ENCODE measurements at places on chromosomes 12 and 14. TPM values are rescaled to one million over a fixed set of nuclear protein-coding genes. Genes with fewer than 3 reads are reported as not detected.

DNA sequence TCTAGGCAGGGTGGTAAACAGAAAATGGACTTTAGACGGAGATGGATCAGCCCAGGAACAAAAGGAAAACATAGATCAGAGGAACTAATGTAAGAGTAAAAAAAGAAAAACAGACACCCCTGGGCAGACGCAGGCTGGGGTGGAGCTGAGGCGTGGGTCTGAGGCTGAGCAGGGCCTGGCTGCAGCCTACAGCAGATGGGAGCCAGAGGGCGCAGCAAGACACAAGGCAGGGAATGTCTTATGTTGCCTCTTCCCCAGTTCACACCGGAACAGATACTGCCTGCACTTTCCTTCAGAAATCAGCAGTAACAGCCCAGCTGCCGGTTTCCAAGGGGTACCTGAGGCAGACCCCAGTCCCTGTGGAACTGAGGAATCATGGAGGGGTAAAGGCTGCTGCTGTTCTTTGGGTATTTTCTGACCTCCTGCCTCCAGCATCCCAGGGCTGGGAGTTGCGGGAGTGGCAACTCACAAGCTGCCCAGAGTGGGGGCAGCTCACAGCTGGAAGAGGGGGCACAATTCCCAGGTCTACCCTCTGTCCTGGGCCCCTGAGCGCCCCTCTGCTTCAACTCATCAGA lies 9.8 kb downstream of the ZNF605 start:
- H3K36me3 ChIP-seq = peaks cover 36% of the 10 kb centered on the region
- H3K27ac ChIP-seq = no peak overlapping the region
- H3K4me3 ChIP-seq = no peak overlapping the region
- H3K4me1 ChIP-seq = no peaks in the 10 kb centered on the region
- no peaks in the 10 kb centered on the region for H3K27me3 ChIP-seq
- no peak for DNase-seq

- DNase-seq = no peak
- H3K36me3 ChIP-seq = no peaks in the 10 kb centered on the region
- no peak overlapping the region for H3K4me3 ChIP-seq
- no peaks in the 10 kb centered on the region for H3K4me1 ChIP-seq
- no peak overlapping the region for H3K27ac ChIP-seq
Observed at GRCh38 chr14:99137001-99137700, 134.8 kb downstream of the BCL11B start.

The PLEKHD1 gene
- total RNA-seq = 0.78 TPM

- H3K27ac ChIP-seq = no peak overlapping the region
- H3K27me3 ChIP-seq = no peaks in the 10 kb centered on the region
- no peak overlapping the region for H3K4me3 ChIP-seq
Observed at GRCh38 chr12:58424735-58425392, 483.5 kb downstream of the ATP23 start.

DNA sequence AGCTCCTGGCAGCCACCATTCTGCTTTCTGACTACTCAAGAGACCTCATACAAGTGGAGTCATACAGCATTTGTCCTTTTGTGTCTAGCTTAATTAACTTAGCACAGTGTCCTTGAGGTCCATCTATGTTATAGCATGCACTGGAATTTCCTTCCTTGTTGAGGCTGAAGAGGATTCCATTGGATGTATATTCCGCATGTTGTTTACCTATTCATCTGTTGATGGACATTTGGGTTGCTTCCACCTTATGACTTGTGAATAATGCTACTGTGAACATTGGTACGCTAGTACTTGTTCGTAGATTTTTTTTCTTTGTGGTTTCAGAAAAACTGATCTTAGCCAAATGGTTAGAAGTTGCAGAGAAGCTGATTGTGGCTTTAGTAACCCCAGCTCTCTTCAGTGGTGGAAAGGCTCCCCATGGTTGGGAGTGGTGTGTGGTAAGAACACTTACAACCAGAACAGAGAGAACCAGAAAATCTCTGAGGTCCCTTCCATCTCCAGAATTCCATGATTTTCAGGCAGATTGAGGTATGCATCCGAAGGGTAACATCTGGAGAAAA lies 118.4 kb downstream of the SAMD4A start:
- no peak overlapping the region for H3K4me3 ChIP-seq
- H3K27ac ChIP-seq = no peak overlapping the region
- H3K27me3 ChIP-seq = peaks cover 30% of the 10 kb centered on the region
- no peak for DNase-seq
- peaks cover 4% of the 10 kb centered on the region for H3K4me1 ChIP-seq
- no peaks in the 10 kb centered on the region for H3K36me3 ChIP-seq

The NGB gene
- total RNA-seq = not detected

GRCh38 chr12:14057895-14058294 lies 76.5 kb upstream of the GRIN2B start:
- H3K4me3 ChIP-seq = no peak overlapping the region
- H3K27me3 ChIP-seq = no peaks in the 10 kb centered on the region
- no peak overlapping the region for H3K27ac ChIP-seq
- DNase-seq = no peak

GRCh38 chr14:46136456-46136855 lies 515.1 kb downstream of the RPL10L start:
- no peaks in the 10 kb centered on the region for H3K27me3 ChIP-seq
- H3K36me3 ChIP-seq = no peaks in the 10 kb centered on the region
- no peak overlapping the region for H3K4me3 ChIP-seq
- H3K27ac ChIP-seq = no peak overlapping the region
- no peaks in the 10 kb centered on the region for H3K4me1 ChIP-seq
- no peak for DNase-seq

DNA sequence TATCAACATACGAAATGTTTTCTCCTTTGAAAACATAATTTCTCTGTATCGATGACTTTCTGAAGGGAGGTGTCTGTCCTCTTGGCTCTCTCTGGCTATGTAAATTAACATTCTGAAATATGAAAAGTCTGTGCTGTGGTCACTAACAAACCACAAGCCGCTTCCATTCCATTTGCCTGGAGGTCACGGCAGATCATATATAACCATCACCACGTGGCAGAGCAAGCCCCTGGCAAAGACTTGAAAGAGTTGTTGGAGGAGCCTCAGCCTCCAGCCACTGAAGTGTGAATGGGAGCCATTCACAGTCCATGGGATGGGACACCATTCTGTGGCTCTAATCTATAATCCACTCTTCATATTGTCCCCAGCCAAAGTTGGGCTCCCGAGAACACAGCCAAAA lies 39.6 kb downstream of the CDKL1 start:
- no peaks in the 10 kb centered on the region for H3K27me3 ChIP-seq
- H3K4me1 ChIP-seq = peaks cover 5% of the 10 kb centered on the region
- no peak overlapping the region for H3K27ac ChIP-seq
- no peak for DNase-seq
- no peak overlapping the region for H3K4me3 ChIP-seq

GRCh38 chr14:63855281-63855680 lies 2.5 kb downstream of the SYNE2 start:
- DNase-seq = no peak
- no peaks in the 10 kb centered on the region for H3K36me3 ChIP-seq
- H3K27me3 ChIP-seq = no peaks in the 10 kb centered on the region
- H3K4me3 ChIP-seq = no peak overlapping the region
- peak overlapping the region; percentile 1 for H3K27ac ChIP-seq
- H3K4me1 ChIP-seq = peaks cover 52% of the 10 kb centered on the region

DNA sequence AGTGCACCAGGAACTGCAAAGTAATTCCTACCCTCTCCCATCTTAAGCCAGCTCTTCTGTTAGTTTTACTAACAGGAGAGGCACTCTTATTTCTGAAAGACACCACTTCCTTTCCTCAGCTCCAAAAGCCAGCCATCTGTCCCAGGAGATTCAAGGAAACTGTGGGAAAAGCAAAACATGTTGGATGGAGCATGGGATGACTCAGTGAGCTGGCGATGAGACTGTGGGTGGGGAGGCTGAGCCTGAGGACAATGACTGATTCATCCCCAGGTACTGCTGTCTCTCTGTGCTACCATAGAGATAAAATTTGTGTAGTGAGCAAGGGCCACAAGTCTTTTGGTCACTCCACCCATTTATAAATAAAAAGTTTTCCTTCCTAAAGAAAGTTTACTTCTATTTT lies 141.4 kb downstream of the MYRFL start:
- no peaks in the 10 kb centered on the region for H3K4me1 ChIP-seq
- H3K36me3 ChIP-seq = no peaks in the 10 kb centered on the region
- H3K27me3 ChIP-seq = no peaks in the 10 kb centered on the region
- no peak overlapping the region for H3K4me3 ChIP-seq

DNA sequence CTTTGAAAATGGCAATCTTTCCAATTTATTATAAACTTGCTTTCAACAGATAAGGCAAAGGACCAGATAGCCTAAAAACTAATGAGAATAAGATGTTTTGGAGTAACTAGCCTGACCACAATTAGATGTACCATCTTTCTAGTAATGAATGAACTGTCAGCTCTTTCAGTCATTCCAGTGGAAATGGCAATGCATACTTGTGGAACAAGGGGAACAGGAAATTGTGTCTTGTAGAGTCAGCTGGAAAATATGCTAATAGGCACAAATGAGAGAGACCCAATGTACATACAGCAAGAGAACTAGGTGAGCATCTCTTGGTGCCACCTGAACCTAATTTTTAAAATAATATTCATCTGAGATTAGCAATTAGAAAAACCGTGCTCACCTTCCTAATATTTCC lies 76.1 kb upstream of the GPHB5 start:
- no peak for DNase-seq
- H3K27me3 ChIP-seq = no peaks in the 10 kb centered on the region
- H3K4me3 ChIP-seq = no peak overlapping the region
- H3K4me1 ChIP-seq = no peaks in the 10 kb centered on the region

DNA sequence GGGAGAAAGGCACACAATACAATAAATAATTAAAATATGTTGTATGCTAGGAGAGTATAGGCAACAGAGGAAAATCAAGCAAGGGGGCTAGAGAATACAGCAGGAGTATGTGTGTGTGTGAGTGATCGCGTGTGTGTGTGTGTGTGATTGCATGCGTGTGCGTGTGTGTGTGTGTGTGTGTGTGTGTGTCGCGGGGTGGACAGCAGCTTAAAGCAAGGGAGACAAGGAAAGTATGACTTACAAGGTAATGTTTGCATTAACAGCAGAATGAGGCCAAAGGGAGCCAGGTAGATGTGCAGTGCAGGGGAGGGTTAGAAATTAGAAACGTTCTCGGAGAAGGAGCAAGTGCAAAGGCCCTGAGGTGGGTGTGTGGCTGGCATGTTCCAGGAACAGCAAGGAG lies 57.4 kb upstream of the KCNA1 start:
- no peaks in the 10 kb centered on the region for H3K36me3 ChIP-seq
- H3K4me1 ChIP-seq = peaks cover under 1% of the 10 kb centered on the region
- no peak for DNase-seq
- H3K27me3 ChIP-seq = peaks cover under 1% of the 10 kb centered on the region
- no peak overlapping the region for H3K27ac ChIP-seq
- H3K4me3 ChIP-seq = no peak overlapping the region

DNA sequence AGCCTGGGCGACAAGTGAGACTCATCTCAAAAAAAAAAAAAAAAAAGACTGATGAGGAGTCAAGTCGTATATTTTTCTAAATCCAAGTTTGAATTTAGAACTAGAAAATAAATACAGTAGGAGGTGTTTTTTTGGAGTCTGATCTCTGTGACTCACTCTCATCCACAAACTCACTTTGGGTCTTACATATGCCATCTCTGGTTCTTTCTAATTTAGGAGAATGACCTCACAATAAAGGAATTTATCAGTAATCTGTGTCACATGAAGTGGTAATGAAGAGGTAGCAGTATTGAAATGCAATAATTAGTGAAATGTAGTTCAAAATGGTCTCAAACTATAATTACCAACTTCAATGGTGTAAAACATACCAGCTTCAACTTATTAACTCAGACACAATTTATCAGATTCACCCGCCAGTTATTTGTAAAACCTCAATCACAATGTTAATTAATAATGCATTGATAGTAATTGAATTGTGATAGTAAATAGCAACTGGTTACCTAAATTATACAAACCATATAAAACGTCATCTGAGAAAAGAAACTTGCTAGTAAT lies 4.4 kb upstream of the CFL2 start:
- no peaks in the 10 kb centered on the region for H3K36me3 ChIP-seq
- H3K27me3 ChIP-seq = no peaks in the 10 kb centered on the region
- no peak overlapping the region for H3K27ac ChIP-seq
- H3K4me3 ChIP-seq = no peak overlapping the region

The KERA gene
- total RNA-seq = not detected

DNA sequence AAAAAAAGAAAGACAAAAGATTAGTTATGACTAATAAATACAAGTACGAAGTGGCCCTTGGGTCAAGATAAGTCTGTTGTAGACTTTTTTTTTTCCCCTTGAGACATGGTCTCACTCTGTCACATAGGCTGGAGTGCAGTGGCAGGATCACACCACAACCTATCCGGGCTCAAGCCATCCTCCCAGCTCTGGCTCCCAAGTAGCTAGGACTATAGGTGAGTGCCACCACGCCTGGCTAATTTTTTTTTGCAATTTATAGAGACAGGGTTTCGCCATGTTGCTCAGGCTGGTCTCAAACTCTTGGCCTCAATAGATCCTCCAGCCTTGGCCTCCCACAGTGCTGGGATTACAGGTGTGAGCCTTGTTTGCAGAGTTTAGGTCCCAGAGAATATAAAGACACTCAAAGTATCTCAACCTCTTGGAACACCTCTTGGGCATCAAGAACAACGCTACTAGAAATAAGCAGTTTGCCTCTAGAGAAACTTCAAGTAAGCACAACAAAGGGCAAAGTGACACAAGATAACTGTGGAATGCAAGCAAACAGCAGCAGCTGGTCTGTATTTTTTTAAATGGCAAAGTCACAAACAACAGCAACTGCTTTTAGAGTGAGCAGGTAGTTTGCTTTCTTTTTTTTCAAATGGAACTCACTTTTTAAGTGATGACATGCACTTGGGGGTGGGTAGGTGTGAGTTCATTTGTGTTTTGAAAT lies 3.9 kb upstream of the MDM2 start:
- H3K4me1 ChIP-seq = peaks cover 9% of the 10 kb centered on the region
- no peak overlapping the region for H3K4me3 ChIP-seq
- H3K27me3 ChIP-seq = no peaks in the 10 kb centered on the region

DNA sequence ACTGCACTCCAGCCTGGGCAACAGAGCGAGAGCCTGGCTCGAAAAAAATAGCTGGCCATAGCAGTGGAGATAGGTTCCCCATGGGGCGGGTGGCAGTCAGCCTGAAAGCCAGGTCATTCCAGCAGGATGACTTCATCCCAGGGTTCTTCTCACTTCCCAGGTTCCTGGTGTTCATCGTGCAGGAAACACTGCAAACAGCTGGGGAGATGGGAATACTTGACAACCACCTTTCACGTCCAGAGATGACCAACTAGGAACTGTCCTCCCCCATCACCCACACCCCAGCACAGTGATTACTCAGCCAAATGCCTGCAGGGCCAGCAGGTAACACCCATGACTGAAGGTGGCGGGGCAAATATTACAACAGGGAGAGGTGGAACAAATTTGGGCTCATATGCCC lies 1.7 kb downstream of the VSIG10 start:
- H3K4me1 ChIP-seq = peaks cover 14% of the 10 kb centered on the region
- no peak for DNase-seq
- H3K4me3 ChIP-seq = no peak overlapping the region
- H3K36me3 ChIP-seq = no peaks in the 10 kb centered on the region

GRCh38 chr12:54413284-54414190 lies 5.5 kb downstream of the ITGA5 start:
- DNase-seq = peak; percentile 74
- peak overlapping the region; percentile 89 for H3K27ac ChIP-seq
- H3K36me3 ChIP-seq = peaks cover 20% of the 10 kb centered on the region
- H3K4me3 ChIP-seq = peak overlapping the region; percentile 27

The GDF3 gene
- not detected for total RNA-seq

- H3K4me3 ChIP-seq = no peak overlapping the region
- no peaks in the 10 kb centered on the region for H3K4me1 ChIP-seq
- no peaks in the 10 kb centered on the region for H3K36me3 ChIP-seq
- no peaks in the 10 kb centered on the region for H3K27me3 ChIP-seq
Observed at GRCh38 chr14:32434180-32434579, 105.1 kb downstream of the AKAP6 start.

The SH2B3 gene
- total RNA-seq = 68.1 TPM

GRCh38 chr12:1972856-1973317 lies 31.4 kb downstream of the DCP1B start:
- H3K27me3 ChIP-seq = no peaks in the 10 kb centered on the region
- no peak for DNase-seq

All from natural killer cell (primary cell).